ENCODE measurements at places on chromosomes 5 and 9.

GRCh38 chr9:70073756-70074155, 30.1 kb downstream of the MAMDC2 start:
- DNase-seq = no peak

- DNase-seq = no peak
These were observed 29.6 kb upstream of the RANBP17 start for GRCh38 chr5:170832241-170832640.

- DNase-seq = no peak
These were observed 7.0 kb downstream of the PDE6A start for GRCh38 chr5:149937610-149938009.

DNA sequence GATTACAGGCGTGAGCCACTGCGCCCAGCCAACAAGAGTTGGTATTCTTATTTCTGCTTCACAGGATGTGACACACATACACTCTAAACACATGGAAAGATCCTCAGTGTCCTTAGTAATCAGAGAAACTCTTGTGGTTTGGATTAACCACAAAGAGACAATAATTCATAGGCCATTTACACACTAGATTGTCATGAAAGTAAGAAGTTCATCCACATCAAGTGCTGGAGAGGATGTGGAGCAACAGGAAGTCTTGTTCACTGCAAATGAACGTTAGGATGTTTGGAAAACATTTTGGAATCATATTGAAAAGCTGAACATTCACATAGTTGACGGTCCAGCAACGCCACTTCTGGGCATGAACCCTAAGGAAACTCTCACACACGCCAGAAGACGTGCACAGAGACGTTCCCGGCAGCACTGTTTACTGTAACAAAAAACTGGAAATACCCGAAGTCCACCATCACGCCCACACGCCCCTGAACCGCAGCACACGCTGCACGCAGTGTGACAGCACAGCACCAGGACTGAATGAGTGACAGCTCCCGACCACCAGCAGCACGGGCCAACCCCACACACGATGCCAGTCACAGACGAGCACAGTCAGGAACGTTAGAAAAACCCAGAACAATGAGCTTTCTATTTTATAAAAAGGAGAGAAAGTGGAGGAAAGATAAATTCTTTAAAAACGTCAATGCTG, 87.6 kb downstream of the COL23A1 start:
- no peak for DNase-seq

GRCh38 chr5:180644825-180645273, 4.6 kb downstream of the FLT4 start:
- no peak for DNase-seq

Measured in stimulated activated CD8-positive, alpha-beta memory T cell treated with anti-CD3 and anti-CD28 coated beads, Interleukin-2, amount 100 ng/mL, for 48 hours (primary cell).